ENCODE measurements at places on chromosomes 7 and 10. TPM values are rescaled to one million over a fixed set of nuclear protein-coding genes. Genes with fewer than 3 reads are reported as not detected.

DNA sequence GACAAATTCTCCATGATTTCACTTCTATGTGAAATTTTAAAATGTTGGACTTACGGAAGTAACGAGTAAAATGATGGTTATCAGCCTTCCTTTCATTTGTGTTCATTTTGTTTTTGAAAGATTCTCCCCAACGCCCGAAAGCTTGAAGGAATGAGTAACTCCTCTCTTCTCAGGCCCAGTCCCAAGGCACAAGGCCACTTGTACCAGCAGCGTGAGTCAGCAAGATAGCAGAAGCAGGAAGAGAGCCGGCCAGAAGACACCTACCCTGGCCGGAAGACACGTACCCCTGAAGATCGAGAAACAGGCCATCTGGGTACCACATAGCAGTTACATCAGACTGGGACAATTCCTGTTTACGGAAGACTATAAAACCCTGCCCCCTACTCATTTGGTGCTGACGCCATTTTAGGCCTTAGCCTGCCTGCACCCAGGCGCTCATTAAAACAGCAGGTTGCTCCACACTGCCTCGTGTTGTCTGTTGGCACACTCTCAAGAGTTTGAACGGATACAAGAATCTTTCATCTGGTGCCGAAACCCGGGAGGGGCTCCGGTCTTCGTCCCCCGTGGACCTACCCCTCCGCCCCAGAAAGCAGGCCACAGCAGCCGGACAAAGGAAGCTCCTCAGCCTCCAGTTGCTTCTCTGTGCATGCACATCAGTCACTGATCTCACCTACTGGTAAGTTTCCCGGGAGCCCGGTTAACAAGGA lies 60.4 kb downstream of the LRRC17 start:
- no peak for DNase-seq

DNA sequence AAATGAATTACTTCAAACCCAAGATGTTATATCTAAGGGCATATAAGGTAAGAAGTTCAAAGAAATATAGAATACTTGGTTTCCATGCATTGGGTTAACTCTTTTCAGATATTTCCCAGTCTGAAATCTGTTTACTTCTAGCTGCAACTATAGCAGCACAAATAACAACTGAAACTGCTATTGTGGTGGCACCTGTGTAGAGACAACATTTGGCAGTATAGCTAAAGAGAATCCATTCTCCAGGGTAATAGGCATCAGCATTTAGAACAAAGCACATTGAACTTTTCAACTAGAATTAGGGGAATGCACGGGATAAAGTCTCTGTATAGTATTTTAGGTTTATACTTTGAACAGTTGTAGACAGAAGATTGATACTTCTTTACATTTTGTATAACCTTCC lies 19.7 kb upstream of the CALCR start:
- DNase-seq, result no peak

DNA sequence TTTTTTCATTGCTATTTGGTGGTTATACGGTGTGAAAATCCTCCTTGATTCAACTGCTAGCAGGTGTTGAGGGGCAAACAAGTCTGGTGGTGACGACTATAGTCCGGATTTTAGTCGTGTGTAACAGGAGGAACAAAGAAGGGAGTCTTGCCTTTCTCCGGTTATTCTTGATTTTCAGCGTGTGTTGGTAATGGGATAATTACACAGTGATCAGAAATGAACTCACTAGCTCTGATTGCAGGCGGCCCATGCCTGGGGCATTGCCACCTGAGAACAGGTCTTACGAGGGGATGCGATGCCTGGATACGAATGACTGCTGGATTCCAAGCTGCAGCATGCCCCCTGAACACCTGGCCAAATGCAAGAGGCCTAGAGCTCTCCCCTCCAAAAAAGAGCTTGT lies 72.8 kb downstream of the CAMK1D start:
- DNase-seq, result no peak

GRCh38 chr10:99730026-99730425 lies 1.9 kb downstream of the COX15 start:
- no peak for DNase-seq

The NEBL gene
- total RNA-seq, result 20.4 TPM

The AGAP4 gene
- total RNA-seq, result 15.9 TPM

The NRBF2 gene
- 30.1 TPM for total RNA-seq

The AKR1C4 gene
- not detected for total RNA-seq

The ABCC2 gene
- total RNA-seq, result 0.46 TPM

The ZNF365 gene
- total RNA-seq, result 0.59 TPM
